Suprapubic skin (tissue), 4 donors: ENCODE measurements at places on chromosomes 11 and 22.

DNA sequence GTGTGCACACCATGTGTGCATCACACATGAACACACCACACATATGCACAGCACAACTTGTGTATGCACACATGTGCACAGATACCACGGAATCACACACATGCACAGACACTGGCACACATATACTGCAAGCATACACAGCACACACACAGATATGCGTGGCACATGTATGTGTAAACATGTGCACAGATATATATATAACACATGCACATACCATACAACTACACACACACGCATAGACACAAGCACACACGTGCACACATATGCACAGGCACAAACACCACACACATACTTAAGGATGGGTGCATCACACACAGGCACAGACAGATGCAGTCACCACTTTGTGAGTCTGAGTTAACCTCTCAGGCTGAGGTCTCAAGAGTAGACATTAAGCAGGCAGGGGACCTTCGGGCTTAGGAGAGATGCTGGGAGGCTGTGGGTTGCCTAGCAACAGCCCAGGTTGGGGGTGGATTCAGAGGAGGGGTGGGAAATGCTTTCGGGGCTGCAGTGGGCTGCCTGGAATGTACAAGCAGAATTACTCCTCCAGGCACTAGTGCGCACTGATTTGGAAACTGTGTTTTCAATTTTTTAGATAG, 82.9 kb downstream of the MYO18B start:
- no peak for DNase-seq

GRCh38 chr11:79661373-79661772, 220.5 kb upstream of the TENM4 start:
- DNase-seq = no peak

DNA sequence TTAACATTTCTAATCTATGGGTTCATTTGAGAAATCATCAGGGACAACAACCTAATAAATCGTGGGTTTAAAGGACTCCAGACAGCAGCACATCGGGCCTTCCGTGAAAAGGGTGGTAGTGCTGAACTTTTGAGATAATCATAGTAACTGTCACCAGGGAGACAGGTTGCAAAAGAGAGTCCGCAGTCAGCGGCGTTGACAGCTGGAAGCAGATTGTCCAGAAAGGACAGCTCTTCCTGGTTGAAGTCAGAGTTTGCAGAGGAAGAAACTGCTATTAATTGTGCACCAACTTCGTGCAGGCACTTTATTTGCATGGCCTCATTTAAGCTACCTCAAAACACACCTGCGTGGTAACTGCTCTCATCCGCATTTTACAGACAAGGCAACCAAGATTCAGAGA, 20.5 kb upstream of the ISX start:
- no peak for DNase-seq

GRCh38 chr22:39405346-39406085, 5.9 kb downstream of the TAB1 start:
- DNase-seq = no peak

- no peak for DNase-seq
Observed at GRCh38 chr11:94059065-94059464, 37.9 kb downstream of the HEPHL1 start.

GRCh38 chr22:44042249-44043218, 18.4 kb downstream of the PARVB start:
- no peak for DNase-seq

DNA sequence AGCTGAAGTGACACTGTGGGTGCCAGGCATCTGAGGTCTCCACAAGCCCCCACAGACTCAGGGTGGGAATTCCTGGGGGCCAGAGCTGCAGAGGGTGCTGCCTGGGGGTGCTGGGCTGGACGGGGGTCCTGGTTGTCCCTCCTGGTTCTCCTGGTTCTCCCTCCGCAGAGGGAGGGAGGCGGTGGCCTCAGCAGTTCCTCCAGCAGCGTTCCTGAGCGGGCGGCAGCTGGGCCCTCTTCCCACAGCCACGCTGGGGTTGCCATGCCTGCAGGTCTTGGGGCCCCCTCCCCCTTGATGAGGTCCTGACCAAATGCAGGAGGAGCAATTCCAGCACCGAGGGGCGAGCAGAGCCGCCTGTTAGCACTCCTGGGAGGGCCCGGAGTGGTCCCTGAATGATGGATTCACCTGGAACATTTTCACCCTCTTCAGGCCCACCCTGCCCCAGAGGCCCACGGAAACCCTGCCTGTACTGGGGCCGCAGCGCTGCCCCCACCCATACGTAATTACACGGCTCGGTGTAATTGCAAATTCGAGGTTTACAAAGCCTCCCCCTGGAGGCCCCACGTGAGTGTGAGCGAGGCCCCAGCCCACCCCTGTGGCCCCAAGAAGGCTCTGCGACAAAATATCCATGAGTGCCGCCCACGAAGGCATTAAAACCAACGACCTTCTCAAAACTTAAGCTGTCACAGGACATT, 635 bp downstream of the C11orf21 start:
- peak; percentile 65 for DNase-seq

DNA sequence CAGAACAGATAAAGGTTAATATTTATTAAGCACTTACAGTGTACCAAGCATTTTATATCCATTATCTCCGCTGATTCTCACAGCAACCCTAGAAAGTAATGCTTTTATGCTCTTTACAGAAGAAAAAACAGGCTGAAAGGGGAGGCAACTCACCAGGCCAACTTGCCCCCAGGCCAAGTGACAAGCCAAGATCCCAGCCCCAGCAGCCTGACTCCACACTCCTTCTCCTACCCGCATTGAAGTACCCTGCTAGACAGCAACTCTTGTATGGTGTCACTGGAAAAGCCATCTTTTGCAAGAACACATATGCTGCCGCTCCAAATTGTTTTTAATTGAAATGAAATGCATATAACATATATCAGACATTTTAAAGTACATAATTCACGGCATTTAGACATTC, 25.6 kb downstream of the SMCO4 start:
- DNase-seq = no peak
